ENCODE measurements at places on chromosomes 7 and 10.
A peak's percentile ranks its signal among the peaks of the same experiment; 100 is the strongest.

DNA sequence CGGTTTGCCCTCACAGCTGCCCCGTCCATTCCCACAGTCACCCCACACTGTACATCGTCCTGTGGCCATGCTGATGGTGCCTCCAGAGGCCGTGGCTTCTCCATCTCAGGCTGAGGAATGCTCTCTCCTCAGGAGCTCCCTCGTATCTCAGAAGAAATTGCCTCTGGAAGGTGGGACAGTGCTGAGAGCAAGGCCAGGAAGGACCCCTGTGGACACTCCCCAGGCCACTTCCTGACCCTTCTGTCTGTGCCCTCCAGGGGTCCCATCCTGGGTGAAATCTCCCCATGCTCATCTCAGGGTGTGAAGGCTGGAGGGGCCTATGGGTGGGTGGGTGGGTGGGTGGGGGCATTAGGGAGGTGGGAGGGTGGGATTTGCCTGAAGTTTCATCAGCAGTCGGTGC is 454.3 kb downstream of the PLXNA4 start:
- no peak for DNase-seq

DNA sequence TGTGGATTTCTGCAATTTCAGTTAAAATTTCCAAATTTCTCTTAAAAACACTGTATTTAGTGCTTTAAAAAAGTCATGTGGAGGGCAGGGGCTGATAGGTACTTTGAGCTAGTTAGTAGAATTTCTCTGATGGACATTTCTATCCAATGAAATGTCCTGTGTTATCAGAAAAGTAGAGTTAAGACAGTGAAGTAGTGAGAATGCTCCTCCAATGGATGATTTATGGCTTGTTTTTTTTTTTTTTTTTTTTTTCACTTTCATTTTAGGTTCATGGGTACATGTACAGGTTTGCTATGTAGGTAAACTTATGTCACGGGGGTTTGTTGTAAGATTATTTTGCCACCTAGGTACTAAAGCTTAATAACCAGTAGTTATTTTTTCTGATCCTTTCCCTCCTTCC is 55.0 kb downstream of the BTAF1 start:
- no peak for DNase-seq

GRCh38 chr10:15723803-15724202 is 4.1 kb upstream of the ITGA8 start:
- no peak for DNase-seq

- DNase-seq, result no peak
These were observed 7.8 kb downstream of the MAD1L1 start for GRCh38 chr7:2224934-2225333.

- peak; percentile 15 for DNase-seq
These were observed 48.4 kb upstream of the CUL1 start for GRCh38 chr7:148650232-148650858.

- DNase-seq, result no peak
These were observed 351.1 kb upstream of the KLF6 start for GRCh38 chr10:4136121-4136520.

- no peak for DNase-seq
These were observed 44.8 kb upstream of the BAMBI start for GRCh38 chr10:28632584-28632945.

DNA sequence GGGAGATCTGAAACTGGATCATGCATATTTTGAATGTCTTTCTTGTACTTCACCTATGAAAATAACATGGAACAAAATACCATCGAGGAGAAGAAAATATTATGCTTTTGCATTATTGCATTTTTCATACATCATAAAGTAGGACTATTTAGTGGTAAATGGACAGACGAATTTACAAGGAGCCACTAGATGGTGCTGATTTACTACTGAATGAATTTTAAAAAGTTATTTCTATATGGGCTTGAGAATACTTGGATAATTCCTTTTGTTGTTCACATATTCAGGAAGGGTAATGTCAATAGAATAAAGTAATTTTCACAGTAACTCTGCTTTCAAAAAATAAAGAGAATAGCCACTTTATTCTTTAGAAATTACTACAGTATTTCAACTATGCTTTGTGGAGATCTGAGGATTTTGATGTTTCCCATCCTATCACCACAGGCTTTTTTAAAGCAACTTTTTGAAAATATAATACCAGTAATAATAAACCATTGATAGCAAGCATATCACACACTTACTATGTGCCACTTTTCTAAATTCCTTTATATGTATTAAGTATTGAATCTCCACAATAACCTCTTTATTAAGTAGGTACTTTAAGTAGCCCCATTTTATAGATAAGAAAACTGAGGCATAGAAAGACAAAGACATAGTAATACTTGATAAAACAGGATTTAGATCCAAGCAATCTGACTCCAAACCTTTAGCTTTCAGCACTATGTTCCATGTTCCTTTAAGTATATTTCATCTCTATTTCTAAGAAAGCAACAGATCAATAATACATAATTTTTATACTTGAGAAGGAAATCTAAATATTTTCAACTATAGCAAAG is 38.6 kb downstream of the NEBL start:
- no peak for DNase-seq

DNA sequence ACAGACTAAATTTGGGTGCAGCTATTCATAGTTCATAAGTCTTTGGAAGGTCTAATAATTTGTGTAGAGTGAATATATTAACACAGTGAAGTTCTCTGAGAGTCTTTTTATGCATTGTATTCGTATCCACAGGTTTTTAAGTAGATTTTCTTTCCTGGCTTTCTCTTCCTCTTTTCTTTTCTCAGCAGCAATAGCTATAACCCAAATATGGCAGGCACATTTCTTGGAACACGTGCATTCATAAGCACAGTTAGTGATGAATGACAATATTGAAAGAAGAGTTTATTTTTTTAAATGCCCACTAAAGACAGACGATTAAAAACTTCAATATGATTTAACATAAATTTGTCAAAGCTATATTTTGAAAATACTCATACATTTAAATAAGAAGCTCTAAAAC is 220.5 kb upstream of the MBL2 start:
- no peak for DNase-seq

DNA sequence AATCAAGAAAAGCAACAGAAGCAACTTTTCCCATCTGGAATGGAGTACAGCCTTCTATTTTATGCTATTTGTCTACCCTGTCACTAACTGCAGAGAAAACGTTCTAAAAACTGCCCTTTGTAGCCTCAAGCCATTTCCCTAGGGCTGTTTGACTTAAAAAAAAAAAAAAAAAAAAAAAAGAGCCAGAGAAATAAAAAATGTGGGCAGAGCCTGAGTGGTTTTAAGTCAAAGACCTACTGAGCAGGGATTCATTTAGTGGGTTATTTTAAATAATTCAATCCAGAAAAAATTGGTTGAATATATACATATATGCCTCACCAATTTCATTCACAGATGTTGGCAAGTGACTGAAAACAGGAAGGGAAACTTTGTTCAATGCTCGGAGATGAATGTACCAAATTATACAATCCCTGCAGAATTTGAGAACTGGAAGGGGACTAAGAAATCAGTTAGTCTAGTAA is 75.2 kb downstream of the PPP1R3C start:
- no peak for DNase-seq

GRCh38 chr10:103646304-103646703 is 152.8 kb downstream of the NEURL1 start:
- DNase-seq, result no peak

DNA sequence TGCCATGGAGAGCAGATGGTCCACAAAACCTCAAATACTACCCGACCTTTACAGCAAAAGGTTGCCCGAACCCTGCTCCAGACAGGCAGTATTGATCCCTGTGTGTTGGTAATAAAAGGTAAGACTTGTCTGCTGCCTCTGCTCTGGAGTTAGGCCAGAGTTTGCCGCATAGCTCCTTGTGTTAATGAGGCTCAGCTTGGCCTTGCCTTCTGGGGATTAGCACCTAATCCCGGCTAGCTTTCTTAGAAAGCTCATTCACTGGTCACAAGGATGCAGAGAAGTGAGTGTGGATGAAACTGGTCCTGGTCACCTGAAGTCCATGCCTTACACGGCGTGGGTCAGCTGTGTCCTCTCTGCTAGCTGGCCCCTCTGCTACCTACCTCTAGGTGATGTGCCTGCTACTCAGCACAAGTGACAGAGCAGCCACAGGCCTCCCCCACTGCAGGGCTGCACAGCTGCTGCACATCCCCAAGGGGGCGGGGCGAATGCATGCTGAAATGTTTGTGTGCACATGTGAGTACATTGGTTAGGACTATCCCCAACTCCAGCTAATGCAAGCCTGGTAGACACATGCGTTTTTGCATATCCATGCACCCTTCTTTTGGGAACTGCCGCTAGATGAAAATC is 31.7 kb upstream of the SYPL1 start:
- DNase-seq, result no peak

DNA sequence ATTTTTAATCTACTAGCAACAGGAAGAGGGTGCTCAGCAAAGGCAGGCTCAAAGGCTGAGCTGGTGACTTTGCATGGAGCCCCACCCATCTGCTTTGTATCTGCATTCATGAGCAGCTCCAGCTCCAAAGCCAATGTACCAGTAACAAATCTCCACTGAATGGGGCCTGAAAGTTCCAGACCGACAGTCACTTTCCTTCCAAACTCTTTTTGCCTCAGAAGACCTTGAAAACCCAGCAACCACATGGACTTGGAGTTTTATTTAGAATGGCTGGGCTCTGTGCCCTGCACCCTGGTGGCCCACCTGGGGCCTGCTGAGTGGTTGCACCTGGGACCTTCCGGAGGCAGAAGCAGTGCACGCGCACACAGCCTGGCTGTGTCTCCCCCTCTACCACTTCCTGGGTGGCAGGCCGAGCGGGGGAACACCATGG is 195.0 kb upstream of the PLXNA4 start:
- DNase-seq, result no peak

DNA sequence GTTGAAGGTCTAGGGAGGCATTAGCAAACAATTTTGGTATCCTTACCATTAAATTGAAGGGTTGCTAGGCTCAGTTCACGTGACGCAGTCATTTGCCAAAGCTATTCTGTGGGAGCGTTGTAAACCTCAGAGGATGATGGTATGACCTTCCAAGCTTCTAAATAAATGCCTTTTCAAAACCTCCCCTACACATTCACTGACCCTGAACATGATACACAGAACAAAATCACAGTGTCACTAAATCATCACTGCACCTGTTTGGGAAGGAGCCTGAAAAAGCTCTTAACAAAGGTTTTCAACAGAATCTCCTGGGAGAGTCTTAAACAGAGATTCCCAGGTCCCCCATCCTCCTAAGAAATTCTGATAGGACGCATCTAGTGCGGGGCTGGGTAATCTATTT is 13.2 kb upstream of the CCDC172 start:
- DNase-seq, result no peak

DNA sequence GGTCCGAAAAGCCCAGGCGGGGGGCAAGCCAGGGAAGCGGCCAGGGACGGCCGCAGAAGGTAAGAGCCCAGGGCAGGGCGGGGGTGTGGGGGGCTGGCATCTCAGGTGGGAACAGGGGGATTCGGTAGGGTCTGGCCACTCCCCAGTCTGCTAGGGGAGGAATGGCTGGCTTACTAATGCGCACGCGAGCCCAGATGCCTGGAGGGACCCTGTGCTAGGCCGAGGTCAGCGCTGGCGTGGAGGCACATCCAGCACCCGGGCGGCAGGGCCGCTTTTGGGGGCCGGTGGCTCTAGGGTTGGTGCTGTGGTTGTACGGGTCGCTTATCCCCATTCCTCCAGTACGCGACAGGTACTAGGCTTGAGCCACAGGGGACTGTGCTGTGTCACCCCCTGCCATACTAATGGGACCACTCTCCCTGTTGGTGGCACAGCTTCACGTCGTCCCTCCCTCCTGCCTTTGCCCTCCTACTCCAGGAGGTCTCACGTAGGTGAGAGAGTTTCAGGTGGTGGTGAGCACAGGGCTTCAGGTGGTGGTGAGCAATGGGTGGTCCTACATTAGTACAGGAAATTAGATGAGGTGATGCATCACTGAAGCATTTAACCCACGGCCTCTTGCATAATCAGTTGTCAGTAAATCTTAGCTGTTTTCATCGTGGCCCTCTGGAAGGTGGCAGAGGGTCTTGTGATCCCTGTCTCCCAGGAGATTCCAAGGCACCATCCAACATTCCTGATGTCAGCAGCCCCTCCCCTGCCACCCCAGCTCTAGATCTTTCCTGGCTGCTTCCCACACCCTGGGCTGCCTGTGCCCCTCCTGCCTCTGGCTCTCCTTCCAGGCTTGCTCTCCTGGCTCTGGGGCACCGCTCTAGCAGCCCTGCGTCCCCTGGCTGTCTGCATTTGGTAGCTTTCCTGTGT is 971 bp downstream of the AEBP1 start:
- DNase-seq, result peak; percentile 43

GRCh38 chr7:45461026-45461425 is 113.1 kb upstream of the ADCY1 start:
- no peak for DNase-seq

- no peak for DNase-seq
These were observed 1101.1 kb downstream of the SORCS3 start for GRCh38 chr10:105742184-105742583.

GRCh38 chr10:109987452-109988211 is 20.2 kb upstream of the ADD3 start:
- no peak for DNase-seq

GRCh38 chr10:113650172-113650571 is 13.7 kb downstream of the NRAP start:
- no peak for DNase-seq

DNA sequence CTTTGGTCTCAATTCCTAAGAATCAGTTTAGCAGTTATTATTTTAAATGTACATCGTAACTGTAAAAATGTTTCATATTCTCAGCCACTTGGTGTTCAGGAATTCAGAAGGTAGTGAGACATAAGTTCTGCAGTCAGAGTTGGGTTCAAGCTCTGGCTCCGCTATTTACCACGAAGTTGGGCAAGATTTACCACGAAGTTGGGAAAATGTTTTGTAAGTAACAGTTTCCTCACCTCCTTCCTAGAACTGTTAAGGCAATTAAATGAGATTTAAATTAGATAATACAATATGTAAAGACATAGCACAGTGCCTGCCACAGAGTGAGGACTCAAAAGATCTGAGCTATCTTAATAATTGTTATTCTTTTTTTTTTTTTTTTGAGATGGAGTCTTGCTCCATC is 16.3 kb upstream of the ABLIM1 start:
- no peak for DNase-seq

GRCh38 chr7:83141927-83142326 is 20.8 kb downstream of the PCLO start:
- DNase-seq, result no peak

DNA sequence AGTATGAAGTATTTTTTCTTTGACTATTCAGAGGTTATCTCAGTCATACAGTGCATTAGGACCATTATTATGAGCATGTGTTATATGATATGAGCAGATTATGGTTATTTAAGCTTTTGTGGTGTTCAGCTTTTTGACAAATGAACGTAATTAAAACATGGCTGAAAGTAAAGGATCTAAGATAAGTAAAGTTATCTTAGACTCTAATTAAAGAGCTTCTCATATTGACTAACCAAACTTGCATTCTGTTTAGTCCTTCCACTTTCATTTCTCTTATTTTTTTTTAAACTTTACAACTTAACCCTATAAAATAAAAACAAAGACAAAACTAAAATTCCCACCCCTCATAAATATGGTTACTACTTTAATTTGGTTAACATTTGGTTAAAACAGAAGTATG is 6.9 kb upstream of the GPR85 start:
- DNase-seq, result no peak

GRCh38 chr10:94546901-94547185 is 1.3 kb downstream of the HELLS start:
- no peak for DNase-seq
